ENCODE measurements at places on chromosomes 5 and 9.

DNA sequence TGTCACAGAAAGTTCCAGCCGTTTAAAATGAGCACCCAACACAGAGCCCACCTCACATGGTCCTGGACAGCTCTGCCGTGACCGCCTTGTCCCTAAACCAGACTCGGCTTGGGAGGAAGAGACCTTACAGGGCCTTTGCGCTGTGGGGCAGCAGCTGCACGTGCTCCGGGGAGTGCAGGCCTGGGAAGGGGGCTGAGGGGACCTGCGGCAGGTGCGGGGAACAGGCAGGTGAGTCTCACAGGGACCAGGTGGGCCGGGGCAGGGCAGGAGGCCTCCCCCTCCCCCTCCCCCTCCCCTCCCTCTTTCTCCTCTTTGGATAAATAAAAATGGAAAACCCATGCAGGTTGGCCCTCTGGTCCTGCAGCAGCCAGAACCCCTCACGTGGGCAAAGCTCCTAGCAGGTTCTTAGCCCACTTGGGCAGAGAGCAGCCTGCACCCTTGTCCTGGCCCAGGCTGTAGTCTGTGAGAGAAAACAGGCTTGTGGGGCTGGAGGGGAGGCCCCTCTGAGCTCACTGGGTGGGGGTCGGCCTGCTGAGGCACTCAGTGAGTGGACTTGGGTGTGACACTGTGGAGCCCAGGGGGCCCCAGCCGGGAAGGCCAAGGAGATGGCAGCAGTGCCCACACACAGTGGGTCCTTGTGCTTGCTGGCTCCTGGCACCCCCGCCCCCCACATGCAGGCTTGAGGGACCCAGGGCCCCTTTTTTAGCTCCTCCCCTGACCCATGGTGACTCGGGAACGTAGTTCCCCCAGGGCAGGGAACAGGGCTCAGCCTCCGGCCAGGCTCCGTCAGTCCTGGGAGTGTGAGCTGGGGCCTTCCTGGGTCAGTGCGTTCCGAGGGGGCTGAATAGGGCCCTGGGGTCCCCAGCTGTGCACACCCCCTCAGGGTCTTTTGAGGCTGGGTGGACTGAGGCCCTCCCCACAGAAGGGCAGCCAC lies 40.0 kb upstream of the CACNA1B start:
- no peak for DNase-seq

DNA sequence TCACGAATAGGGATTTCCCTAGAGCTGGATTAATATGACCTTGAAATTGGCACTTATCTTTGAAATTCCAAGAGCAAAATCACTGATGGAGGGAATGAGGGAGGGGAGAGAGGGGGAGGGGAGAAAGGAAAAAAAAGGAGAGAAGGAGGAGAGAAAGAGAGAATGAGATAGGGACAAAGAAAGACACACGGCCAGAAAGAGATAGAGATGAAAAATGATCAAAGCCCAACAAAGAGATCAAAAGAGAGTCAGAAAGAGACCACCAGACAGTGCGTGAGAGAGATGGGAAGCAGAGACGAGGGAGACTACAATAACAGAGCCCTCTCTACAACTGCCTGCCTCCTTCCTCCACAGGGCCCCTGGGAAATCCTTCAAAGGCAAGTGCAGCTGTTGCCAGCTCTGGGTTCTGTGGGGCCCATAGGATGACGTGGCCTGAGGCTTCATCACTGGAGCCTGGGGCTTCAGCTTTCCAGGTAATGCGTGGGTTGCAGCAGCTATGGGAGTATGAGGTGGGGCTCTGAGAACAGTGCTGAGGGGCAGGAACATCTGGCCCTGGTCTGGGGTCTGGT lies 58.3 kb upstream of the SHB start:
- DNase-seq = no peak

DNA sequence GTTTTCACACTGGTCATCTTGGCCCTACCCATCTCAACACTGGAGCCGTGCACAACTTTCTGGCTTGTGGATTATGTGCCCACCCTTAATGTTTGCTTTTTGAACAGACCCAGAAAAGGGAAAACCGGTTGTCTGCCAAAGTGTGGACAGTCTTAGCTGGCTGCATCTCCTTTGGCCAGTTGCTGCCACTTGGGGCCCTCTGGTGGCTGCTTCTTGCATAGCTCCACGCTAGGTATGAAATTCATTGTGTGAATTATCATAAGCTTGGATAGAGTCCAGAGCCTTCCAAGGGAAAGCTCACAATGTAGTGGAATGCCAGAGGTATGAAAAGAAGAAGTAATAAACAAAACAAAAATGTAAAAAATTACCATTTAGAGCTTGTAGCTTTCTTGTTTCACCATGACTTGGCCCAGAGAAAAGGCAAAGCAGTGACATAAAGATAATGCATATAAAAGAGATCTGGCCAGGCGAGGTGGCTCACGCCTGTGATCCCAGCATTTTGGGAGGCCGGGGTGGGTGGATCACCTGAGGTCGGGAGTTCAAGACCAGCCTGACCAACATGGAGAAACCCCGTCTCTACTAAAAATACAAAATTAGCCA lies 12.5 kb upstream of the SLC36A3 start:
- DNase-seq = peak; percentile 3

GRCh38 chr9:7117676-7118561 lies 360.1 kb downstream of the KDM4C start:
- no peak for DNase-seq
